Right lobe of liver (tissue), 6 donors: ENCODE measurements at places on chromosomes 2 and 18.
A peak's percentile ranks its signal among the peaks of the same experiment; 100 is the strongest.

DNA sequence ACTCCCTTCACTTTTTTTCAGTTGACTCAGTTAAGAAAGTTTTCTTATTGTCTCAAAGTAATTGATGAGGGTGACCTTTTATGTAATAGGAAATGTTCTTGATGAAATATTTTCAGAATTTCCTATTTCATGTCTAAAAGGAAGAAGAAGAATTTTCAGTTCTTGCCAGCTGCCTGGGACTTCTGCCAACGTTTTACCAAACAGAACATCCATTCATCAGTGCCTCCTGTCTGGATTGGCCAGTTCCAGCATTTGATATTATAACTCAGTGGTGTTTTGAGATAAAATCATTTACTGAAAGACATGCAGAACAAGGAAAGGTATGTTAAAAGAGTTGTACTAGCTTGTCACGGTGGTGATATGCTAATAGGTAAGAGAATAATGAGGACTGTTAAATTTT is 104.7 kb upstream of the MYO3B start:
- DNase-seq: peak; percentile 48

GRCh38 chr2:195759877-195760276 is 102.9 kb downstream of the SLC39A10 start:
- DNase-seq: no peak

GRCh38 chr2:201458381-201458780 is 6.8 kb downstream of the STRADB start:
- no peak for DNase-seq

DNA sequence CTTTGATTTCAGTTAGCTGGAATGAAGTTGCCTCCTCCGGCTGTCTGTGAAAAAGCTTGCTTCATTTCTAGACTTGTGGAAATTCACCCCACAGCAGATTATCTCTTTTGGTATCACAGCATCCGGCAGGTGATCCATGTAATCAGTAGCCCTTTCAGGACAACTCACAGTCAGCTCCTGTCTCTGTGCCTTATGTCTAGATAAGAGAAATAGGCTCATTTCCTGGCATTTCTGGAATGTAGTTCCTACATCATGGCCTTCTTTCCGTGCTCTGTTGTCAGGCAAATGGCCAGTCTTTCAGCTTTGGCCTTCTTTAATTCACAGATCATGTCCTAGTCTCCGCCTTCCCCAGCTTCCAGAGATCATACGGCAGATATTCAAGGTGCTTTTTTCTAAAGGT is 455.4 kb downstream of the NUP35 start:
- DNase-seq: no peak

GRCh38 chr2:52210161-52210560 is 1178.2 kb upstream of the NRXN1 start:
- DNase-seq: no peak

DNA sequence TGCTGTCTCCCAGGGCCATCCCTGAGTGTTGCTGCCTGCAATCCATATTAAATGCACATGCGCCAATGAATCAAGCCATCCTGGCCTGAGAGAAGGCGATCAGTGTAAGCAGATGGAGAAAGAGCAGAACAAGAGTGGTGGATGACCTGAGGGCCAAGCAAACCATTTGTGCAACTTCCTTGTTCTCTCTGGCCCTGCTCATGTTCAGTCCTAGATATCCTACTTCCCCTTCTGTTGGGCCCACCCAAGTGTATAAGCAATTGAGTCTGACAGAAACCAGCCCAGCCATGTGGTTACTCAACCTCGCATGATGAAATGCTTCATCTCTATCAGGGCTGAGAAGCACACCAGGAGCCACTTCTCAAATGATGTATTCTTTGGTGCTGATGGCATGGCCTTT is 383.1 kb upstream of the ID2 start:
- no peak for DNase-seq

DNA sequence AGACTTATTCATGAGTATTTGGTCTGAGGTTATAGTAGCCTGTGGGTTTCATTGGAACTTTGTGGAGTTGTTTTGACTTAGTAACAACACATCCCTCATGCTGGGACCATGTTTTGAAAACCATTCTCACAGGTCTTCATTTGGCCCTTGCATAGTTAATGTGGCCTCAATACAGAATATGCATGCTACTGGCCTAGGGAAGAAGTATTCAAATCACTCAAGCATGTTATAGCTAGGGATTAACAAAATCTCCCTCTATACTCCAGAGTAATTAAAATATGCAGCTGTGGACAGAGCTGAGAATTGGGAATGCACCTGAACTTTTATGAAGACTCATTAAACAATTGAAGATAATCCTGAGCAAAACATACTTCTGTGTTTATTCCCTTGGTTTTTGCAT is 325.5 kb upstream of the CHAC2 start:
- DNase-seq: no peak

- no peak for DNase-seq
These were observed 47.7 kb upstream of the WDR75 start for GRCh38 chr2:189393440-189394111.

GRCh38 chr2:177201919-177202346 is 10.7 kb upstream of the HNRNPA3 start:
- no peak for DNase-seq

DNA sequence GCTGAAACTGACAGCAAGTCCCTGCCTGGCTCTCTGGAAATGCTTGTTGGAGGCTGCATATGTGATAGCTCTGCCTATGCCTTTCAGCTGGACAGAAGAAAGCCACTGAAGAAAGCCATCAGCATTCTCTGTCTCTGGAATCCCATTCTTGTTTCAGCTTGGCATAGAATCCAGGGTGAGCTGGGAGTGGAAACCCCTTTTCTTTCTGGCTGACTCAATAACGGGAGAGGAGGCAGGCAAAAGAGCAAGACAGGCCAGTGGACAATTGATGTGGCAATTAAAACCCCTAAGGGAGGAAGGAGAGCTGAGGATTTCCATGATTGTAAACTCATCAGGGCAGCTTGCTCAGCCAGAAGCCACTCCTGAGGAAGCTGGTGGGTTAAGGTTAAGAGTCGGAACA is 208.1 kb downstream of the CLIP4 start:
- DNase-seq: no peak

- no peak for DNase-seq
These were observed 429.1 kb downstream of the RNF144A start for GRCh38 chr2:7346336-7346735.

DNA sequence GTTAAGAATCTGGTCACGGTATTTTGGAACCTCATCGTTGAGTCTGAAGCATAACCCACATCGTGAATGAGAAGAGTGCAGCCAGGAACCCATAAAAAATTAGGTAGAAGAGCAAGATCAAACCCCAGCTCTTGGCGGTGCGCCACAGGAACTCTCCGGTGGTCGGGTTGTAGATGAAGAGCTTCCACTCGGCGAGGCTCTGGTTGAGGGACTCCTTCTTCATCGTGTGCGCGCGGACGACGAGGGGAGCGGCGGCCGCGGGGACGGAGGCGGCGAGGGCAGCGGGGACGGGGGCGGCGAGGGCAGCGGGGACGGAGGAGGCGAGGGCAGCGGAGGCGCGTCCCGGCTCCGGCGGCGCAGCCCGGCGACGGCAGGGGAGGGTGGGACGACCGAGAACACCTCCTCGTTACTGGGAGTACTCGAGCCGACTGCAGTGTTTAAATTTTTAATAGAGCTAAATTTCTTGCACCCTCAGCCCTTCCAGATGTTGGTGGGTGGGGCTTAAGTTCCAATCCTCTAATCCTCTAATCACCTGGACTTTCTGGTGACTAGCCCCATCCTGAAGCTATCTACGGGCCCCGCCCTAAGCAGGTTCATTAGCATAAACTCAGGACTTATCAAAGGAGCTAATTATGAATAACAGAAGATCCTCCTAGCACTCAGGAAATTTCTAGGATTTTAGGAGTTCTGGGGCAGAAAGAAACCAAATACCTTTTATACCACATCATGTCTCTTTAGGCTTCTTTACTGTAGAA is 20.4 kb upstream of the PAPOLG start:
- DNase-seq: no peak

DNA sequence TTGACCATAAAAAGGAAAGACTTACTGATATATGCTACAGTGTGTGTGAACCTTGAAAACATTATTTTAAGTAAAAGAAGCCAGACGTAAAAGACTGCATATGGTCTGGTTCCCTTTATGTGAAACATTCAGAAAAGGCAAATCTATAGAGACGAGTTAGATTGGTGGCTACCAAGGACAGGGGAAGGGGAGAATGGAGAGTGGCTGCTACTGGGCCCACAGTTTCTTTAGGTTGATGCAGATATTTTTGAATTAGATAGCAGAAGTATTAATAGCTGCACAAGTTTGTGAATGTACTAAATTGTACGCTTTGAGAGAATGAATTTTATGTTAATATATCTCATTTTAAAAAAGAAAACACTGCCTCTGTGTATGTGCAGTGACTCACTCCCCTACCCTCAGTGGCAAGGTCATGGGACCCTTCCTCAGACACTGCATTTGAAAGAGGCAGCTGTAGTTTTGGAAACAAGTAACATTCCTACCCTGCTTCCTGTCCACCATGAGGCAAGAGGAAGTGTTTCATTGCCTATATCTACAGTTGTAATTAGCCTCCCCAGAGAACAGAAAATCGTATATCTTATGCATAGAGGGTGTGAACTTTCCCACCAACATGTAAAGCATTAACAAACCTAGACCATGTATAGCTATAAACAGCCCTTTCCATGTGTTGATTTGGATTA is 29.8 kb upstream of the ARMC9 start:
- no peak for DNase-seq

GRCh38 chr2:95289253-95289652 is 7.9 kb upstream of the KCNIP3 start:
- no peak for DNase-seq
